ENCODE measurements at places on chromosomes 13 and 19.
A peak's percentile ranks its signal among the peaks of the same experiment; 100 is the strongest.

GRCh38 chr19:42140125-42140754 lies 8.0 kb upstream of the POU2F2 start:
- peak; percentile 9 for DNase-seq

DNA sequence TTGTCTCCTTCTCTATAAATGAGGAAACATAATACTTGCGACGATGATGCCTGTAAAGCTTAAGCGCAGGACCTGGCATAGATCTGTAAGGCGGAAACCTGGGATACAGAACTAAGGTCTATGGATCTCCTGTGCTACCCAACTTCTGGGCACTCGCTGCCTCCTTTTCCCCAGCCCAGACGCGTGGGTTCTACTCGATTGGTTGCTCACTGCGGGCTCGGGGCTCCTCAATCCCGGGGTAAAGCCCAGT lies 615 bp upstream of the PSMC4 start:
- no peak for DNase-seq

- DNase-seq: no peak
Measured at GRCh38 chr13:110347535-110348308, 40.6 kb downstream of the COL4A2 start.

GRCh38 chr13:113426591-113426986 lies 26.7 kb downstream of the ADPRHL1 start:
- DNase-seq: no peak

GRCh38 chr13:45870232-45870631 lies 18.7 kb upstream of the SIAH3 start:
- no peak for DNase-seq

GRCh38 chr19:54608792-54609191 lies 15.4 kb downstream of the LILRA1 start:
- DNase-seq: no peak

Data from activated T-cell treated with anti-CD3 and anti-CD28 coated beads, Interleukin-2, amount 50 U/mL, for 72 hours (primary cell).